A549 treated with CORT108297 at 1 μM for 4 hours (cell line): ENCODE measurements at places on chromosomes 4 and X. TPM values are rescaled to one million over a fixed set of nuclear protein-coding genes. Genes with fewer than 3 reads are reported as not detected.

CFP gene
- 0.37 to 0.84 TPM (median 0.42 TPM) in 5 replicates for total RNA-seq

COX7B2 gene
- total RNA-seq = not detected in 5 replicates

PCDH18 gene
- not detected in 5 replicates for total RNA-seq

NAP1L3 gene
- total RNA-seq = 0.25 to 0.42 TPM (median 0.29 TPM) in 5 replicates

HTN3 gene
- total RNA-seq = not detected in 5 replicates

OPN1MW3 gene
- total RNA-seq = not detected in 5 replicates

FRMPD3 gene
- total RNA-seq = 0.10 to 0.15 TPM (median 0.12 TPM) in 5 replicates

SYTL4 gene
- 2.3 to 4.7 TPM (median 2.8 TPM) in 5 replicates for total RNA-seq

NDUFC1 gene
- 73.3 to 87.8 TPM (median 77.5 TPM) in 5 replicates for total RNA-seq

PIM2 gene
- 10.0 to 10.8 TPM (median 10.1 TPM) in 5 replicates for total RNA-seq

GATB gene
- total RNA-seq = 9.9 to 12.1 TPM (median 11.3 TPM) in 5 replicates

NWD2 gene
- total RNA-seq = not detected in 5 replicates

IDUA gene
- total RNA-seq = 5.9 to 14.8 TPM (median 14.4 TPM) in 5 replicates

ALAS2 gene
- not detected in 5 replicates for total RNA-seq

RBBP7 gene
- 158 to 191 TPM (median 161 TPM) in 5 replicates for total RNA-seq

WNK3 gene
- 0.01 TPM in 2 of 5 replicates, not detected in the others for total RNA-seq
